T-helper 1 cell (primary cell): ENCODE measurements at places on chromosomes 11 and 22.

GRCh38 chr11:100203789-100204188 lies 483.3 kb upstream of the ARHGAP42 start:
- DNase-seq = no peak

GRCh38 chr22:47206164-47206563 lies 443.7 kb downstream of the TBC1D22A start:
- DNase-seq = no peak

DNA sequence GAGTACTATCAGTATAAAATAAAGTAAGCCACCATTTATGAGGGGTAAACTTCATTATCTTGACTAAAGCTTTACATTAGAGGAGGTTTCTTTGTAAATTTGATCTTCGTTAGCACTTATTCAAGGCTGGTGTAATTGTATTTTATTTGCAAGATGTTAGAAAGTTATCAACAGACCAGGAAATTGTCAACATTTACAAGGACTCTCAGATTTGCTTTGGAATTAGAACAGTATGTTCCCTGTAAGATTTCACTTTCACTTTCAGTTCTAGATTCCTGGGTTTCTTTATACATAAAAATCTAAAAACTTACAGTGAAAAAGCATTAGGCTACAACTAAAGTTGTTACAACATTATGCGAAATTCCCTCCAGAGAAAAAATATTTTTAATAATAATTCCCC lies 4.6 kb upstream of the BIRC3 start:
- DNase-seq = no peak

GRCh38 chr22:46086577-46087335 lies 63.6 kb upstream of the PPARA start:
- DNase-seq = no peak

GRCh38 chr11:119320776-119321524 lies 4.0 kb upstream of the MCAM start:
- peak; percentile 31 for DNase-seq

DNA sequence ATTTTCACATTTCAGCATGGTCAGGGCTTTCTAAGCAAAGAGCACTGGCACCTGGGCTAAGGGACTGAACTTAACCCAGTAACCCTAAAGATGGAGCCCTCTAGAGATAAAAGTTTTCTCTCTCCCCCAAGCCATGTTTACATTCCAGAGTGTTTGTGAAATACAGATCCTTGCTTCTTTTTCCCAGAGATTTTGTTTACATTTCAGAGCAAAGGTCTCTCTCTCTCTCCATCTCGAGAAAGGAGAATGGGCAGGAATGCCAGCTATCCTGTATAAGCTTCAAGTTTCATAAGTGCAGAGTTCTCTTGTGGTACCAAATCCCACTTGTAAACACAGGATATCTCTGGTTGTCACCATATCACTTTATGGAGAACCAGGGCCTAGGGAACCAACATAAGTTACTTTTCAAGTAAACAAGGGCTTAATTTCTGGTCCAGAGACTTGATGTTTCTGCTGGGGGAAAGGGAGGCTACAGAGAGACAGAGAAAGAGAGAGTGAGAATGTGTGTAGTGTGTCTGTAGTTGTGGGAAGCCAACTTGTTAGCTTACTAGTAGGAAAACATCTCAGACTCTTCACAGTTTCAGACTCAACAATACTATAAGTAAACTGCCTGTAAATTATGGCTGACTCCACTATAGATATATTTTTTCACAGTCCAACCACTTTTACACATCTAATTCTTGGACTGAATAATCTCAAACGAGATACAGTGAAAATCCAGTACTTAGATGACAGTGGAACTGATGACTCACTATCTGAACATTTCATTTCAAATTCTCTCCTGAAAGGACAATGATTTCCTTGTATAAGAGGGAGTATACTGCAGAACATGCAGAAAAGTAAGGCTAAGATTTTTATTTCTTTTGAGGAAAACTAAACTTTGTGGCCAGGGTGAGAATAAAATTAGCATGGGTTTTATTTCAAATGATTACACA lies 76.2 kb downstream of the ARHGAP32 start:
- DNase-seq = no peak
